Esophagus muscularis mucosa (tissue), 4 donors: ENCODE measurements at places on chromosomes 11 and 22. TPM values are rescaled to one million over a fixed set of nuclear protein-coding genes. Genes with fewer than 3 reads are reported as not detected.

PRG2 gene
- not detected for total RNA-seq

ARRB1 gene
- 72.3 TPM for total RNA-seq

CATSPER1 gene
- not detected for total RNA-seq

KRTAP5-9 gene
- not detected for total RNA-seq

IGLL1 gene
- not detected for total RNA-seq

PNPLA5 gene
- not detected for total RNA-seq

ST14 gene
- 1.2 TPM for total RNA-seq

XBP1 gene
- 79.7 TPM for total RNA-seq

PRRG4 gene
- total RNA-seq = 1.8 TPM

NFRKB gene
- 29.6 TPM for total RNA-seq

TMPRSS4 gene
- total RNA-seq = 0.33 TPM
